A172 (cell line): ENCODE measurements at places on chromosomes 6 and 20. TPM values are rescaled to one million over a fixed set of nuclear protein-coding genes. Genes with fewer than 3 reads are reported as not detected.

DNA sequence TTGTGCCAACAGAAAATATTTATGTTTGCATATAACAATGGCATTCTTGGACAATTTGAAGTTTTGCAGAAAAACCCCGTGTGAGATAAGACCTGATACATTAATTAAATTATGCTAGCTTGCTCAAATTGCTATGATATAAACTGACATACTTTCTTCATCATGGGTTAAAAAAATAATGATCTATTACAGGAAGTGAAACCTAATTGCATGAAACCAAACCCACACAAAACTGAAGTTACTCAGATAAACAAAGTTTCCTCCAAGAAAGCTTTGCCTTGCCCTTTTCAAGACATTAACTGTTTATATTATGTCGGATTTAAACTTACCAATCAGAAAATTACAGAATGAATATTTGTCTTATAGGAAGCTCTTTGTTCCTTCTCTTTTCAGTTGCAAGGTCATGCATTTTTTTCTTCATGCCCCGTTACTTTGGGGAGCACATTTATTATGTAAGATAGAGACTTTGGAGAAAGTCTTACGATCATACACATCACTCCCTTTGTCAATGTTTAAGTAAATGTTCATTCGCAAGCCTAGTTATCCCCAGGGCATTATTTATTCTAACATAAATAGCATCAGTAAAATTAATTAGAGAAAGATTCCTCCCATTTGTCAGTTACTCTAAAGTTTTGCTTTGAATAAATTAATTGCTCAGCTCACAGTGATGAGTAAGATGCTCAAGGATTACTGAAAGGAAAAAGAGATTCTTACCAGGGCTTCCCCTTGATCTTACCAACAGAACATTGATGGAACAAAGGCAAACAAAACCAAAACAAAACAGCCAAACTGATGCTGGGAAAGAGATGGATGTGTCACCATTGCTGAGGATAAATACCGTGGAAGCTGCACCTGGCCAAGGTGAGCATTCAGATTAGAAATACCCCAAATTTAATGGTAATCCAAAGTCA, 14.8 kb upstream of the TMEM244 start:
- no peak for DNase-seq

GRCh38 chr20:24442909-24443308, 26.5 kb upstream of the SYNDIG1 start:
- DNase-seq: no peak

GRCh38 chr6:10725044-10725443, 2.2 kb downstream of the TMEM14C start:
- no peak for DNase-seq

GRCh38 chr20:48627737-48628128, 200.1 kb downstream of the PREX1 start:
- DNase-seq: no peak

Gene PLCB4
- total RNA-seq: 22.7 and 26.8 TPM in 2 replicates
